ENCODE measurements at places on chromosomes 4 and X.

- no peak for DNase-seq
These were observed 11.2 kb upstream of the BCOR start for GRCh38 chrX:40108959-40109287.

DNA sequence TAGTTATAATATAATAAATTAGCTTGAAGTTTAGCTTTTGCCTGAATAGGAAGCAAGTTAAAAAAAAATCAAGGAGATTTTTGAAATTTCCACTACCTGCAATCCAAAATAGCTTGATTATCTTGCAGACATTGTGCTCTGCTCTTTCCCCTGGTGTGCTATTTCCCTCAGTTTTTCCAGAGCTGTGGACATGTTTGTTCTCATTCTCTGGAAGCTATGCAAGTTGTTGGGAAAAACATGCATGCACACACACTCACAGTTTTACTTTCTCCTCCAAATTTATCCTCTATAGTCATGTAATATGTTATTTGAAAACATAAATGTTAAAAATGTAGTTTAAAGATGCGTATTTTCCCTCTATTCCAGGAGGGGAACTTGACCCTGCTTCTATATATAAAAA is 225.8 kb upstream of the ARSJ start:
- DNase-seq = no peak

DNA sequence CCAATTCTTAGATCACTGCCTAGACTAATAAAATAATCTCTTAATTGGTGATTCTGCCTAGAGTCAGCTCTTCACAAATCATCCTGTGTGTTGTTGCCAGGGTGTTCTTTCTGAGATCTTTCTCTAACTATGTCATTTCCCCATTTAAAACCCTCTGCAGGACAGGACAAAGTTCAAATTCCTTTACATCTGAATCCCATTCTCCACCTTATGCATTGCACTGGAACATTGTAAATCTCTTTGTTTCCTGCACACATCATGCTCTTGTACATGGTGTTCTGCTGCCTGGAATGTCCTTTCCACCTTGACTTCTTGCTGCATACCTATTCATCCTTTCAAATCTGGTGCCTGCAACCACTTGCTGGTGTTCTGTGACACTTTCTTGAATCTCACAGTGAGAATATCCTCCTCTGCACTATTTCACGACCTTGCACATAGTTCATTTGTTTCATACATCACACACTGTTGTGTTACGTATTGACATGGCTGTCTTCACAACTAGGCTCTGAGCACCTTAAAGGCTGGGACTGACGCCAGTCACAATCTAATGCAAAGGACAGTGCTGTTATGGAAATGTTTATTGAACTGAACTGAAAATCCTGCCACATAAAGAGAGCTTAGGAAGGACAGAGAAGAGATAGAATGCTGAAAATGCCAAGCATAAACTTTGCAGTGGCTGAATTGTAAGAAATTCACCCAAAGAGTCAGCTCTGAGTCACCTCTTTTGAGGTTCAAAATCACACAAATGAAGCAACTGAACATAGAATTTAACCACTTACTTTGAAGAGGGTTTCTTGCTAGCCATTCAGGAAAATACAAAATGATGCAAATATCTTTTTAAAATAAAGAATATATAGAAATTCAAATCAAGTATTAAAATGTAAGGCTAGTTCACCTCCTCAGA is 26.4 kb upstream of the SMIM14 start:
- DNase-seq = no peak

GRCh38 chr4:24094726-24095125 is 204.9 kb upstream of the PPARGC1A start:
- DNase-seq = no peak

DNA sequence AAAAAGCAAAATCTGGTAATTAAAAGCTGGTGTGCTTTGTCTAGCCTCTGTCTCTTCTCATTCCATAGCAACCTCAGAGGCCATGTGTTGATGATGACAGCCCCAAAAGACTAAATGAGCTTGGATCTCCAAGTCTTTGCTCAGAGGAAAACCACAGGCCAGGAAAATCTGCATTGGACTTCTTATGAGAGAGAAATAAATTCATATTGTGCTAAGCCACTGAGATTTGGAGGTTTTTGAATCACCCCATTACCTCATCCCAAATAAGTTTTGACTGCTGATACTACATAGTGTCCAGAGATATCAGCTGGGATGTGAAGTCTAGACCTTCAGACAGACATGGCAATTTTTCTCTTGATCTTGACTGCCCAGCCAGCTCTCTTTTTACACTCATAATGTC is 178.6 kb upstream of the DIPK2B start:
- DNase-seq = no peak

GRCh38 chr4:102321260-102321995 is 23.9 kb downstream of the SLC39A8 start:
- DNase-seq = no peak

DNA sequence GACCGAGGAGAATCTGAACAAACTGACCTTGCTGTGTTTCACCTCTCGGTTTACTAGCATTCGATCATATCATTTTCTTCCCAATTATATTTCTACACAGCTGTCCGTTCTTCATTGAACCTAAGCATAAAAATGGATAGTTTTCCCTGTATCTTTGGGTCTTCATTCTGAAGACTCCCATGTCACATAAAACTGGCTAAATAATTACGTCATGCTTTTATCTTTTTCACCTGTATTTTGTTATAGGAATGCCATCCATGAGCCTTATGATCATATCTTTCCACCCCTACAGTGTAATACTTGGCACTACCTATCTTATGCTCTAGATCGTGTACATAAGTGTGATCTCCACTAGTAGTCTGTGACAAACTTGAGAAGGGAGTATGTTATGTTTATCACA is 456.1 kb downstream of the FGF13 start:
- no peak for DNase-seq

- DNase-seq = no peak
These were observed 166.7 kb downstream of the FAT4 start for GRCh38 chr4:125481334-125482045.

- no peak for DNase-seq
These were observed 48.0 kb upstream of the MAP3K15 start for GRCh38 chrX:19563327-19563726.

- no peak for DNase-seq
These were observed 1779.1 kb downstream of the STIM2 start for GRCh38 chr4:28639747-28640146.

- DNase-seq = no peak
These were observed 139.2 kb upstream of the IRS4 start for GRCh38 chrX:108875548-108875947.

DNA sequence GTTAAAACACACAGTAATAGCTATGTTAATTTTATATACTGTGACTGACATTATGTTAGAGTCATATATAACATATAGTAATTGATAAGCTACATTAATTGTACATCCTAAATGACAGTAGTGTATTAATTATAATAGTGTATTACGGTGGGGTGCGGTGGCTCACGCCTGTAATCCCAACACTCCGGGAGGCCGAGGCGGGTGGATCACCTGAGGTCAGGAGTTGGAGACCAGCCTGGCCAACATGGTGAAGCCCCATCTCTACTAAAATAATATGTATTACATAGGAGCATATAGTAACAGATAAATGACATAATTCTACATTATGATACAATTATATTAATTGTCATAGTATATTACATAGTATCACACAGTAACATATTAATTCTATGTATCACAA is 12.2 kb downstream of the ASMTL start:
- no peak for DNase-seq

DNA sequence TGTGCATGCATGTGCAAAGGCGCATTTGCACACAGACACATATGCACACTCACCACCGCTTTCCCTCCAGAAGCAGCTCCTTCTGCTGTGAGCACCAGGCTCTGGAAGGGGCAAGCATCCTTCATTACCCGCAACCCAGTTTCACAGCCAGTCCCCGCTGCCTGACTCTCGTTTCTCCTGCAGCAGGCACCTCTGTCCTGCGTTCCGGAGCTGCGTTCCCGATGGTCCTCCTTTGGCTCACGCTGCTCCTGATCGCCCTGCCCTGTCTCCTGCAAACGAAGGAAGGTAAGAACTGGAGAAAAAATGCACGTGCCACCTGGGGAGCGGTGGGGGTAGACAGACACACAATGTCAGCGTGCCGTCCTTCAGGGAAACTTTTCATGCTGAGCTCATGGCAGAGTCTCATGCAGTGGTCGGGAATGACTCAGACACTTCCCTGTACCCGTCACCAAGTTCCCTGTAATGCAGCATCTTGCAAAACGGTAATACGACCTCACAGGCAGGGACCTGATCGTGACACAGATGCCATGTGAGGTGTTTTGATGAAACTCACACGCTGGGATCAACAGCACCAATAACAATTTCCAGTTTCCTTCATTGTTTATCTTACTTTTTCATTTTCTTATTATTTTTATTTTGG is 5.1 kb downstream of the IL3RA start:
- DNase-seq = no peak

DNA sequence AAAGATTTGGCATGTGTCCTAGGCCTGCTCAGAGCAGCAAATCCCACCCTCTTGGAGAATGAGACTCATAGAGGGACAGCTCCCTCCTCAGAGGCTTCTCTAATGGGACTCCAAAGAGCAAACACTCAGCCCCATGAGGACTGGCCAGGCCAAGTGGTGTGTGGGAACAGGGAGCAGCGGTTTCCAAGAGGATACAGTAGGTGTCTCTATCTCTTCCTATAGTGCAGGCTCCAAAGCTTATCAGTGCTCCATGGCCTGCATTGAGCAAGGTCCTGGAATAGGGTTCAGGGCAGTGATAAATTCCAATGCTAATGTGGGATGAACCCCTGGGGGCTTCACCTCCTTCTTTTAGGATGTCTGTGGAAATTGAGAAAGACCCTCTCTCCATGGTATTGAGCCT is 15.7 kb upstream of the MAGEA10 start:
- DNase-seq = no peak

GRCh38 chr4:109947457-109947856 is 34.8 kb downstream of the EGF start:
- DNase-seq = no peak

Data from iPS DF 19.7 (cell line).